Stimulated activated CD4-positive, alpha-beta T cell treated with anti-CD3 and anti-CD28 coated beads, Interleukin-4, amount 100 ng/mL, for 1 hour (primary cell): ENCODE measurements at places on chromosomes 12 and 14.
A peak's percentile ranks its signal among the peaks of the same experiment; 100 is the strongest.

DNA sequence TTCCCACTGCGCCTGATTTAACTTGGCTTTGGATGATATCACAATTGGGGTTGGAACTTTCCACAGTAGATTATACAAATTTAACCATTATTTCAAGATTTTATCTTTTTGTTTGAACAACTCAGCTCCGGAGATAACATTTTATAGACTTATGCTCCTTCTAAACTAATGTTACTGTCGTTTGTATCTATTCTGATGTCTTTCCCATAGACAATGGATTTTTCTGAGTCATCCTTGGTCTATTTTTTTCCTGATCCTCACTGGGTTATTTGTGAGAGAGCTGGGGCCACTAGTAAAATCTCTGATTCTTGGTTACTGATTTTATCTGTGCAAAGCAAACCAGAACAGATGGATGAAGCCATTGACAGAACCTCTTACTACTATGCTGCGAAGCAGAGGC is 175.1 kb downstream of the SLC38A4 start:
- no peak for DNase-seq

DNA sequence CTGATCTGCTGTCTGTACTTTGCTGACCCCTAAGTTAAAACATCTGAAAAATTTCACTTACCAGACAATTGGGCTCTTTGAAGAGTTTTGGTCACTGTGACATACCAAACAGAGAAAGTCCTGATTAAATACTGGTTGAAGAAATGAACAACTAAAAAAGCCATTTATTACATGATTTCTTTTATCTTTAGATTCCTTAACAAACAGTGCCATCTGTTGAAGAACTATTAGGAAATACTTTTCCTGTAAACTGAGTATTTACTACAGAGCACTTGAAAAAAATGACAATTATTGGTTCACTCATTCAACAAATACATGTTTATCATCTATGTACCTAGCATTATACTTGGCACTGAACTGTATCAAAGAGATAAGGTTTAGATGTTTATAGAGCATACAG is 6.5 kb upstream of the WASHC4 start:
- no peak for DNase-seq

- no peak for DNase-seq
Observed at GRCh38 chr12:40258371-40258770, 33.6 kb downstream of the LRRK2 start.

DNA sequence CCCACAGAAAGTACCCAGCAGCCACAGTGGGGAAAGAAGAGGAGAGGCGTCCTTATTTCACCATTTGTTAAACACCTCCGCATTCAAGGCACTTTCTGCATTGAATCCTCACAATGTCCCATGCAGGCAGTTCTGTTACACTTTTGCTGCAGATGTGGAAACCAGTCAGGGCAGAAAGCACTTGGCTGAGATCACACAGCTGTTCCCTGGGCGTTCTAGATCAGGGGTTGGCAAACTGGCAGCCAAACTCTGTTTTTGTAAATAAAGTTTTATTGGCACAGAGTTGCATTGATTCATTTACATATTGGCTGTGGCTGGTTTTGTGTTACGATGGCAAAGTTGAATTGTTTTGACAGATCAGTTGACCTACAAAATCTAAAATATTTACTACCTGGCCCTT is 20.1 kb downstream of the FOXN4 start:
- DNase-seq, result no peak

GRCh38 chr12:116694653-116695463 is 43.0 kb downstream of the SPRING1 start:
- DNase-seq, result no peak

GRCh38 chr14:24673534-24674203 is 39.7 kb upstream of the GZMB start:
- DNase-seq, result peak; percentile 30

GRCh38 chr12:40742041-40742440 is 49.8 kb downstream of the CNTN1 start:
- DNase-seq, result no peak

GRCh38 chr12:54429014-54429471 is 10.0 kb upstream of the ITGA5 start:
- DNase-seq, result no peak

- no peak for DNase-seq
Observed at GRCh38 chr12:112527501-112527900, 108.8 kb downstream of the PTPN11 start.

DNA sequence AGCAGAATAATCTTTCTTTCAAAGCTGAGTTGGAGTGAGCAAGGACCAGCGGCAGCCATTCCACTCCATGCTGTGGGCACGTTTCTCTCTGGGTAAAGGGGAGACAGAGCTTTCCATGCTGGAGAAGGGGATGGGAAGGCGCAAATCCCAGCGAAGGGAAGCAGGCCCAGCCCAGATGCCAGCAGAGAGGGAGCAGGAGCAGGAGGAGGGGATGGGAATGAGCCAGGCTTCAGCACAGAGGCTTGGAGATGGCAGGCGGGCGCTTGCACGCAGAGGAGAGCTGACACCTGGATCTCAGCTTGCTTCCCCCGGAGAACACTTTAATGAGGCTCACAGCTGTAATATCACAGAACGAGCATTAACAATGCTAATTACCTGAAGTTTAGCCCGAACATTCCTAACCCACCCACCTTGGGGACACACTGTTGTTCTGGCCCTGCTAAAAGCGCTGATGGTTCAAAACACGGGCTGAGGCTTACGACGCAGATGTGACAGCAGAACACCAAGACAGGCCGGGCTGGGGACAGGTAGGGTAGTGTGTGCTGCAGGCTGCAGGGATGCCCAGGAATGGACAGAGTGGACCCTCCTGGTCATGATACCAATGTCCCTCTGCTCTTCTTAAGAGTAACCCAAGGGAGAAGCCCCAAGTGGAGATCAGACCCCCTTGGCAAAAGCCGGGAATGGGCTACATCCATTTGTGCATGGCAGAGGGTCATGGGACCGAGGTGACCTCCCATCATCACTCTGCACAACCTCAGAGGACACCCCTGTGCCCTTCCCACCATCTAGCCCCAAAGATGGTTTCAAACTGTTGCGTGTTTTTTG is 288.6 kb downstream of the DPF3 start:
- no peak for DNase-seq

DNA sequence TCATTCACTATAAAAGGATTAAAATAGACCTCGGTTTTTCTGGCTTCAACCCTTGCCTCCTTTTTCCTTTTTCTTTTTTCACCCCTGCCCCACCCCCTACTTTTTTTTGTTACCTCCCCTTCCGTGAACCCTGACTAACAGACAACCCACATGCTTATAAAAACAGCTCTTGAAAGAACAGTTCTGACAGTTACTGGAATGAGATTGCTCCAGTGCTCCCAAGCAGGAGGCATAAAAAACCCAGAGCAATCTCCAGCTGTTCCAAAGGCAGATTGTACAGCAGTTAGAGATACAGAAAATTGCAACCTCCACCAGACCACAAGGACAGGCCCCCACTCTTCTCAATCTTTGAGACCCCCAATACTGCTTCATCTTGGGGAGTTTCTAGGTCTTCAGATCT is 29.9 kb upstream of the TMEM260 start:
- no peak for DNase-seq

- DNase-seq, result no peak
Observed at GRCh38 chr12:18281941-18282340, 20.6 kb downstream of the PIK3C2G start.

DNA sequence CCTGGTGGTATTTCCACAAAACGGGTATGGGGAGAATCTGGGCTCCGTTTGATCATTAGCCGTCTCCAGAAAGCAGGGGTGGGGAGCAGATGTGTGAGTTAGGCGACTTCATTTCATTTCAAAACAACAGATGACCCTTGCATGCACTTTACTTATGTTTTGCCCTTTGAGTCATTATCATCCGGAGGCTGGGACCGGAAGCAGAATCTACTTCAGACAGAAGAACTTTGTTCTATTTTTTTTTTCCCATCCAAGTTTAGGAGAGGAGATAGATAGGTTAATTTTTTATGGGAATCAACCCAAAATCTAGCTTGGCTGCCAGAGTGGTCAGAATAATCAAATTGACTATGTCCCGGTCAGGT is 31.3 kb upstream of the CMAS start:
- DNase-seq, result no peak

- DNase-seq, result no peak
Observed at GRCh38 chr12:4388662-4389061, 9.2 kb upstream of the FGF23 start.

DNA sequence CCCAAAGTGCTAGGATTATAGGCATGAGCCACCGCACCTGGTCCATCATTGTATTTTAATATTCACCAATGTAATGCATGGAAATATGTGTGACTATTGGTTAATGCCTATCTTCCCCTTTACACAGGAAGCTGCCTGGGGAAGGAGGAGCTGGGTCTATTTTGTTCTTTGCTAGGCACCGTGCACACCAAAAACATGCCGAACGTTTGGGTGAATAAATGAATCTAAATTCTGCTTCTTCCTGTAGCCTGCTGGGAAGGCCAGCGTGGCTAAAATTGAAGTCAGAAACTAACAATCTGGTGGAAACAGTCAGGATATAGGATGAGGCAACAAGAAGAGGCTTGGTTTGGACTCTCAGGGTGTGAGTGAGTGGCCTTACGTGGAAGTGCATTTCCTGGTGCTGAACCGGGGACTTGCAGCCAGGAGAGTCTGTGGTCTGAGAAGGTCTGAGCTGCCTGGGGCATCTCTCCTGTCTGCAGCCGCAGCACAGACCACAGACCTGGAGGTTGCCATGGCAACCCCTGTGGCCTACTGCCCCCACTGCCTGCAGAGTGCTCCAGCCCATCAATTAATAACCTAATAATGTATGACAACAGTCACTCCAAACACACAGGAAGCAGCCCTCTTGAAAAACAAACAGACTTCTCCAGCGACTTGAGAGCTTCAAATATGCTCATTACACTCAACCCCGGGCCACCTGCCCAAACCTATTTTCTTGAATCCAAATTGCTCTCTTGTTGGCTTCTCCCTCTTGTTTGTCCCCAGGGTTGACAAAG is 5.5 kb upstream of the GPR68 start:
- DNase-seq, result no peak

DNA sequence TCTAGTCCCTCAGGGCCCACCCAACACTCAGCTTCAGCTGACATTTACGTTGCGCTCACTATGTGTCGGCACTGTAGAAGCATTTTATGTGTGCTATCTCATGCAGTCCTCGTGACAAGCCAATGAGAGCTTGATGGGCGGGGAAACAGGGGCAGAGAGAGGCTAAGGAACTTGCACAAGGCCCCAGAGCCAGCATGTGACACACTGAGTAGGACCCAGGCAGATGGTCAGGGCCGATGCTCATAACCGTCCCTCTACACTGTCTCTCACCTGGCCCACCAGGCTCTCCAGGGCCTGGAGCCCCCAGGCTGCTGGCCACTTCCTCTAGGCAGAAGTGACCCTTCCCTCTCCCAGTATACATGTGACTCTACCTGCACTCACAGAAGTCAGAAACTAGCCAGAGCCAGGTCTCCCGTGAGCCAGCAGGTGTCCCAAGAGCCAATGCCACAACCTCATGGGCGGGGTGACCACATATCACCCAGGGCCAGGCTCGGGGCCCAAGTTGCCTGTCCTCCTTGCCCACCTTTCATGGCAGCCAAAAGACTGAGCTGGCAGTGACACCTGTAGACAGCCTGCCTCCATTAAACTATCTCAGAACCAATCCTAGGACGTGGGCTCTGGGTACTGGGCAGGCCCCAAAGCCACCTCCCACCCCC is 38.3 kb downstream of the TTC7B start:
- no peak for DNase-seq

- DNase-seq, result no peak
Observed at GRCh38 chr12:39459027-39459434, 16.1 kb upstream of the KIF21A start.

- no peak for DNase-seq
Observed at GRCh38 chr14:102565959-102566358, 26.5 kb upstream of the RCOR1 start.

DNA sequence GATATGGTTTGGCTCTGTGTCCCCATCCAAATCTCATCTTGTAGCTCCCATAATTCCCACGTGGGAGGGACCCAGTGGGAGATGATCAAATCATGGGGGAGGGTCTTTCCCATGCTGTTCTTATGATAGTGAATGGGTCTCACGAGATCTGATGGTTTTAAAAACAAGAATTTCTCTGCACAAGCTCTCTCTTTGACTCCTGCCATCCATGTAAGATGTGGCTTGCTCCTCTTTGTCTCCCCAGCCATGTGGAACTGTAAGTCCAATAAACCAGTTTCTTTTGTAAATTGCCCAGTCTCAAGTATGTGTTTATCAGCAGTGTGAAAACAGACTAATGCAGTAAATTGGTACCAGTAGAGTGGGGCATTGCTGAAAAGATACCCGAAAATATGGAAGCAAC is 146.2 kb downstream of the DPF3 start:
- no peak for DNase-seq

GRCh38 chr14:92475451-92476187 is 38.0 kb upstream of the RIN3 start:
- DNase-seq, result no peak

GRCh38 chr14:29085546-29085945 is 319.0 kb downstream of the FOXG1 start:
- no peak for DNase-seq

DNA sequence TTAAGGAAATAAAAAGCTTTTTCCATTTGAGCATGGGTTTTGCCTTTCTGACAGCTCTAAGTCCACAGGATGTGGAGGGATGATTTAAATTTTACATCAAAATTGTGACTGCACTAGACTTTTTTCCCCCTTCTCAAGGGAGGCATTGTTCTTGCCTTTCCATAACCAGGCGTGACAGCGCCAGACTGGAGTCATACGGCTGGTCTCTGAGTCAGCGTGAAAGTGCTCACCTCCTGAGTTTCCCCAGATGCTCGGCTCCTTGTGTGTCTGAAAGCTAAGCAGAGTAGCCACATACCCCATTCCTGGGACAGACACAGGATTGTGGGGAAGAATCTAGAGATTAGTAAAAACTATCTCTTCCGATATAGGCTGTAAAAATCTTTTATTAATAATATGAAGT is 43.1 kb downstream of the SOX5 start:
- DNase-seq, result no peak

DNA sequence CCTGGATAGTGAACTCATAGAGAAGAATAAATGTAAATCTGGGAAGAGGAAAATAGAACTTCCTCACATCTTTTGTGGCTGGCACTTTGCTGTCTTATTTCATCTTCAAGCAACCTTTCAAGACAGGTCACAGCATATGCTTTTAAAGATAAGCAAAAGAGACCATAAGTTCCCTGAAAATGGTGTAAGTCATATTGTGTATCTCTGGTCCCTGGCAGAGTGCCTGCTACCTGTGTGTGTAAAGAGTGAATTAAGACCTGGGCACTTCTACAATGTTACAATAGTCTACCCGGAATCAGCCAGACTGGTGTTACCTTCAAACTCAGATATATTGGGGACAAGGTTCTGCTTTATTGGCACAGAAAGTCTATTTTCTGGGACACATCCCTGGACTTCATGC is 168.8 kb downstream of the SLC2A13 start:
- no peak for DNase-seq

DNA sequence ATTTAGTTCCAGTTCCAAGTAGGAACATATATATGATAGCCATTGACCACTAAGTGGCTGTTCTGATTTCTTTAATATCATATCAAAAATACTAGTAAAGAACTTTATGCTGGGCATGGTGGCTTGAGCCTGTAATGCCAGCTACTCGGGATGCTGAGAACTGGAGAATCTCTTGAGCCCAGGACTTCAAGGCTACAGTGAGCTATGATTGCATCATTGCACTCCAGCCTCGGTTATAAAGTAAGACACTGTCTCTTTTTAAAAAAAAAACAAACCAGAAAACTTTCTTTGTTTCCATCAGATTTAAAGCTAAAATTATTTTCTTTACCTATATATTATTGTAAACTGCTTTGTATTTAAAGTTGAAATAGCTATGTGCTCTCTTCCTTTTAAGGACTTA is 127.0 kb downstream of the SCAF11 start:
- DNase-seq, result no peak

GRCh38 chr14:68696266-68696665 is 96.6 kb downstream of the ZFP36L1 start:
- no peak for DNase-seq

GRCh38 chr12:85568395-85569103 is 267.7 kb downstream of the RASSF9 start:
- DNase-seq, result no peak
